Daoy (cell line): ENCODE measurements at places on chromosomes 6 and 20.
A peak's percentile ranks its signal among the peaks of the same experiment; 100 is the strongest.

DNA sequence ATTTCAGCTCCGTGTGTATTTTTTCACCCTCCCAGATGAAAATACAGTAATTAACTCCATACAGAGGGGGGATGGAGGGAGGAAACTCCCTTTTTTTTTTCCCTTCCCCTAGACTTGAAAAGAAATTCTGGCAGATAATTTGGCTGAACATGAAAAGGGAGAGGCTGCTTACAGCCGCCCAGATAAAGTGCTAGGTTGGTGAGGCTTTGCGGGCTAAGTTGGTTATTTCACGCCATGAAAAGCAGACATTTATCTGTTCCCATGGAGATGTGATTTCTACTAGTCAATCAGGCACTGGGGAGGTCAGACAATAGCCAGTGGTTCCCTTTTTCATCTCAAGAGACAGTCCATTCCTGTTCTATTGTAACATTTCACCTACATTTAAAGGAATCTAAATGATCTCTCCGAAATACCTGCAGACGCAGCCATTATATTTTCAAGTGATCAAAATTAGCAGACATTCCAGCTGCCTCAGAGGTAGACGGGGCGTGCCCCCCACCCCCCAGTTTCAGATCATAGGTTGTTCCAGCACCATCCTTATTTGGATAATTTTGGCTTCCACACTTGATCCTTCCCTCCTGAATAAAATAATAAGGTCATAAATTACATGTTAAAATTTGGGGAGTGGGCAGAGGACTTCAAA lies 143.9 kb upstream of the ZNF217 start:
- peak; percentile 60 for DNase-seq

DNA sequence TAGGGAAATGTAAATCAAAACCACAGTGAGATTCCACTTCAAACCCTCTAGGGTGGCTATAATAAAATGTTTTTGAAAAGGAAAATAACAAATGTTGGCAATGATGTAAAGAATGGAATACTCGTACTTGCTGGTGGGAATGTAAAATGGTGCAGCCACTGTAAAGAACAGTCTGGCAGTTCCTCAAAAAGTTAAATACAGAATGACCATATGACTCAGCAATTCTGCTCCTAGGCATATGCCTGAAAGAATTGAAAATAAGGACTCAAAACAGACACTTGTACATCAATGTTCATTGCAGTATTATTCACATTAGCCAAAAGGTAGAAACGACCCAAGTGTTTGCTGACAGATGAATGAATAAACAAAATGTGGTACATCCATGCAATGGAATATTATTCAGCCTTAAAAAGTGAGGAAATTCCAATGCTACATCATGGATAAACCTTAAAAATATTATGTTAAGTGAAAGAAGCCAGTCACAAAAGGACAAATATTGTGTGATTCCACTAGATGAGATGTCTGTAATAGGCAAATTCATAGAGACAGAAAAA lies 10.2 kb upstream of the RNF114 start:
- DNase-seq: no peak

GRCh38 chr6:35213824-35214756 lies at the start of gene SCUBE3:
TSS of gene SCUBE3 (plus strand) at chr6:35213956. CDS start at chr6:35214419, 463 bp downstream.
- peak; percentile 71 for DNase-seq

GRCh38 chr20:46638134-46638897 lies 12.9 kb downstream of the SLC13A3 start:
- DNase-seq: no peak

- no peak for DNase-seq
These were observed 26.2 kb downstream of the MYO6 start for GRCh38 chr6:75775219-75775618.

- no peak for DNase-seq
These were observed 103.1 kb downstream of the DST start for GRCh38 chr6:56539527-56540105.

- DNase-seq: no peak
These were observed 456.8 kb upstream of the GJE1 start for GRCh38 chr6:141675957-141676356.

- no peak for DNase-seq
These were observed 192.4 kb upstream of the ZNF217 start for GRCh38 chr20:53786071-53786444.

- no peak for DNase-seq
These were observed at the start of gene MYCT1 for GRCh38 chr6:152697634-152698033. TSS of gene MYCT1 (plus strand) at chr6:152697897. CDS start at chr6:152697903, 6 bp downstream.

DNA sequence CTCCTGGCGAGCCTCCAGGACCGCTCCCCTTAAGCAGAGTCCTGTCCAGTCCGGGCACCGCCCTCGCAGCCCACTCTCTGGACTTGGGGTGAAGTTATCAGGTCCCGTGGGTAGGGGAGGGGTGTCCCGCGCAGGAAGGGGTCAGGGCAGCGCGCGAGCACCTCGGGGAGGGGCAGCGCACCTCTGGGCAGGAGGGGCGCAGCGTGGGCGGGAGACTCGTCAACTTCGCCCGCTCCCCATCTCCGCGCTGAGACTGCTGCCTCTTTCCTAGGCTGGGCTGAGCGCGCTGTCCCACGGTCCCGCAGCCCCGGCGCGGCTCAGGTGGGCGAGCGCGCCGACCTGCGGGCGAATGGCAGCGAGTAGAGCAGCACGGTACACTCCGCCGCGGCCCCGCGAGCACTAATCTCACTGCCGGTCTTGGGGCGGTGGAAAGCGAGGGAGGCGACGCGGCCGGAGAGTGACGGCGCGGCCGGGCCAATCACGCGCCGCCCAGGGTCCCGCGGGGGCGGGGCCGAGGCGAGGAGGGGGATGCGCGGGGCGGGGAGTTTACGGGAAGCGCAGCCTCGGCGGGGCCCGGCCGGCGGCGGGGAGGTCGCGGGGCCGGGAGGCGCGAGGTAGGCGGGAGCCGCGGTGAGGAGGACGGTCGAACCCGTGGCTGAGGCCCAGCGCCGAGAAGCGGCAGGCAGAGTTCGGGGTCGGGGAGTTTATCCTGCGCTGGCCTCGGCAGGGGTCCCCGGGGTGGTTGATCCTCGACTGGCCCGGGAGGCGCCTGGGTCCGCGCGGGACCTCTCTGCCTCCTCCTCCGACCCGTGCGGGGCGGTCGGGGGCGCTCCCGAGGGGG lies at the start of gene MAN1A1:
TSS of gene MAN1A1 (minus strand) at position 401 of the 841 bp plus-strand sequence. CDS start 696 bp downstream, outside the sequence.
- peak; percentile 92 for DNase-seq

GRCh38 chr6:4516206-4516605 lies 260.0 kb upstream of the CDYL start:
- DNase-seq: no peak

DNA sequence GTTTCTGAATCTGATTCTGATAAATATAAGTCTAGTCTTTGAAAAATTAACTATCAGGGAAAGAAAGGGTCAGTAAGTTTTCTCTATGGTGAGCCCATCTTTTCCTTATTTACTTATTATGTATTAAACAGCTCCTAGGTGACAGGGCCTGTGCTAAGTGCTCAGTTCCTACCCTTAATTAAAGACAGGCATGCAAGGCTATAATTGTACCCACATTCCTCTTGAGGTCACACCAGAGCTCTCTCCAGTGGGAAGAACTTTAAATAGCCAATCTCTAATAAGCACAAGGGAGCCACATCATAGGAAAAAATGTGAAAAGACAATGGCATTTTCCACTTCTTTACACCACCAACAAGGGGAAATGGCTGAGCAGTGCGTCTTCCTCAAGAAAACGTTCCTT lies 421.8 kb upstream of the SLC35B3 start:
- no peak for DNase-seq

- no peak for DNase-seq
These were observed 38.4 kb downstream of the BMP5 start for GRCh38 chr6:55836945-55837344.
